NCI-H1436 treated with DMSO at 0.1 percent for 48 hours (cell line): ENCODE measurements at places on chromosomes 2 and 18.
A peak's percentile ranks its signal among the peaks of the same experiment; 100 is the strongest.

DNA sequence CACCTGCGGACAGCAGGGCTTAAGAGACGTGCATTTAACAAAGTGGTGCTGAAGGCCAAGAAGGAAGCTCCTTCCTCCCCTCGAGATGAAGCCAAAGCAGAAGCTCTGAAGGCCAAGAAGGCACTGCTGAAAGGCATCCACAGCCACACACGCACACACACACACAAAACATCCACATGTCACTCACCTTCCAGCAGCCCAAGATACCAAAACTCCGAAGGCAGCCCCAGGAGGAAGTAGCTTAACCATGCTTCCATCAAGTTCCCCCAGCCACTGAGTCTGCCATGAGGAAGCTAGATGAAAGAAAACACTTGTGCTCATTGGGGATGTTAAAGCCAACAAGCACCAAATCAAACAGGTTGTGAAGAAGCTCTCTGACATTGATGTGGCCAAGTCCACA is 175.7 kb upstream of the POU3F3 start:
- no peak for DNase-seq

GRCh38 chr2:217521820-217522219 is 481.0 kb downstream of the TNS1 start:
- no peak for DNase-seq

- no peak for DNase-seq
These were observed 191.8 kb upstream of the RBBP8 start for GRCh38 chr18:22741318-22741717.

DNA sequence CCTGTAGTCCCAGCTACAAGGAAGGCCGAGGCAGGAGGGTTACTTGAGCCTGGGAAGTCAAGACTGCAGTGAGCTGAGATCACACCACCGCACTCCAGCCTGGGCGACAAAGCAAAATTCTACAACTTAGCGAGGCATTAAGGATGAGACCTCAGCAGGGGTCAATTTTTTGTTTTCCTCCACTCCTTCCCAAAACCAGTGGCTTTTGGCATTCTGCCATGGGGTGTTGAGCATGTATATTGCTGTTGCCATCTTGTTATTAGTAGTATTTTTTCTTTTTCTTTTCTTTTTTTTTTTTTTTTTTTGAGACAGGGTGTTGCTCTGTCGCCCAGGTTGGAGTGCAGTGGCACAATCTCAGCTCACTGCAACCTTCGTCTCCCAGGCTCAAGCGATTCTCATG is 8.9 kb upstream of the GIGYF2 start:
- DNase-seq = no peak

- no peak for DNase-seq
These were observed 232 bp downstream of the SNED1 start for GRCh38 chr2:240998706-240998994.

GRCh38 chr2:196068271-196069209 is at the start of gene DNAH7:
Gene DNAH7, minus strand, starts transcription at chr2:196068837. Its CDS starts 126 bp downstream, at chr2:196068711.
- DNase-seq = peak; percentile 12

GRCh38 chr2:64263315-64263714 is 119.1 kb upstream of the PELI1 start:
- no peak for DNase-seq

DNA sequence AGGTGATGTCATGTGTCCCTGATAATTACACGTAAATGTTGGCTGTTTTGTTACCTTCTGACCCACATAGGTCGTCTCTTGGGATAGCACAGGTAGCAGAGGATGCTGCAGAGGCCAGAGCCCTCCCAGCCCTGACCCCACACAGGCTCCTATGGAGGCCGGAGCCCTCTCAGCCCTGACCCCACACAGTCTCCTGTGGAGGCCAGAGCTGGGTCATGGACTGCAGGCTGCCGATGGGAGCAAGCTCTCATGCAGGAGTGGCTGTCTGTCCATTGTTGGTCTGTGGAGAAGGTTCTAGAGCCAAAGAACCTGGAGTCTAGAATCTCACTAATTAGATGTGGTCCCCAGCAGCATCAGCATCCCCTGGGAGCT is 155.5 kb downstream of the LDLRAD4 start:
- DNase-seq = no peak

DNA sequence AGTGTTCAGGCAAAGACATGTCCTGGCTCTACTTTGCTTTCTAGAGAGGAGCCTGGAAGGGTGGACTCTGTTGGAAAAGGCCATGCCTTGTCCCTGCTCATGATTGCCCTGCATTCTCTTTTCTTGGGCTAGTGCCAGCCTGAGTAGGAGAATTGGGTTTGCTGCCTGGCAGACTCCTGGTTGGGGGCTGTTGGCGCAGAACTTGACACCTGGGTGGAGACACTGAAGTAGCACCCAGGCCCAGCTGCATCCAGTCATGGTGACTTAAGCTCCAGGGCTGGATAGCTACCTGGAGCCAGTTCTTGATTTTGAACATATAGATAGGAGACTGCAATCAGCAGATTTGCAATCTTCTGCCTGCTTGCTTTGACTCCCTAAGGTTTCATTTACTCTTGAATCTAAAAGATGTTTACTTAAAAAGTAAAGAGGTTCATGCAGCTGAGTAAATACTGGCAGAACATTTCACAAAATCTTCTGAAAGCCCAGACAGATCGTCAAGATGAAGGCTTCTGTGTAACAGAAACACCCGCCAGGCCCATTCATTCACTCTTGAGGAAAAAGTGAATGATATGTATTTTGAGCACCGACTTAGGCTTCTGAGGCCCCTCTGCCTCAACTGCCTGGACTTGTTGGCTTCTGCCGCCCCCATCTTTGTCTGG is 38.0 kb upstream of the YWHAQ start:
- DNase-seq = peak; percentile 60

DNA sequence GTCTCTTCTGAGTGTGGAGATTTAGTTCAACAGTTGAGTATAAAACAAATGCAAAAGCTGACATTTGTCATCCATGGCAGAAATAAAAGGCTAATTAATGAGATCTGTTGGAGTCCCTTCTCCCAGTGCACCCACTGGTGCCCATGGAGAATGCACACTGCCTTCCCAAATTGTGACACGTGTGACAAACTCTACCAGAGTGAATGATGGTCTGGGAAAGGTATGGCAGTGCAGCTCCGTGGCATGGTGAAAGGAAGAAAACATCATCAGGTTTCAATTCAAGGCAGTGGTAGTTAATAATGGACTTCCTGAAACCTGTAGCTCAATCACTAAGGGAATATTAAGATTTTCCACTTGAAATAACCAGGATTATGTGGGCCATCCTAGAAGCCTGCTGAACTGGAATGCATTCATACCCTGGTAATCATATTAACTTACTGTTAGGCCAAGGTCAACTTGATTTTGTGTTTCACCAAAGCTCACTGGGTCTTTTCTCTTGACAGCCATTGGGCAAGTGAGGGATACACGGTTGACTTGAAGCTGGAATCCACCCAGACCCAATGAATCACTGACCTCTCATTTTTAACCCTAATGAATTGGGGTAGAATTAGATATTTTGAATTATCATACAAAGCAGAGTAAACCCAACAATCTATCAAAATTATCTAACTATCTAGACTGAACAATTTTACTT is 167.6 kb downstream of the AFF3 start:
- DNase-seq = no peak

DNA sequence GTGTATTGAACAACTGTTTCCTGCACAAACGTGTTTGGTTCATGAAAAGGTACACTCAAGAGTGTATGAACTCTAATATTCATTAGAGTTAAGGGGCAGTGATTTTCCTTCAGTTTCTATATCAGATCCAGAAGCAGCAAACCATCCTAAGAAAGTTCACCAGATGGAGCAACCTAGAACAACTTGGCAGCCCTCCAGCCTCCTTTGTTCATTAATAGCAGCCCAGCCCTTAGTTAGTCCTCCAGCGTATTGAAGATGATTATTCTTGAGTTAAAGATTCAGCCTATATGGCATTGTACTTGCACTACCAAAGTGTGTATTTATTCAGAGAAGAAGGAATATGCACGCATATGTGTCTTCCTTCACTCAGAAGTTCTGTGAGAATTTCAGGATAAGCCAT is 365.5 kb downstream of the SETBP1 start:
- DNase-seq = no peak

- peak; percentile 45 for DNase-seq
These were observed 484 bp upstream of the DARS1 start for GRCh38 chr2:135985826-135986393.

DNA sequence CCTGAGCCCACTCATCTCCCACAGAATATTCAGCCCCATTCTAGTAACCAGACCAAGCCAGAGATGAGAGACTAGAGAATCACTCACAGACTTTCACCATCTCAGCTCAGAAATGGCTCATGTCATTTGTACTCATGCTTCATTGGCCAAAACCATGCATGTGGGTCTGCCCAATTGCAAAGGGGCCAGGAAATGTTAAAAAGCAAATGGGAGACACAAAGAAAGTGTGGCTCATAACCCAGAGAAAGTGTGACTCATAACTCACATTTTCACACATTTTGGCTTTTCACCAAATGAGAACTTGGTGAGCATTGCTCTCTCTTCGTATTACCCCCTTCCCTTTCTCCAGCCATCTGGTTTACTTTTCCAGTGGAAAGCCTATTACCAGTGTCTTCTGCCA is 66.2 kb downstream of the MDH1 start:
- DNase-seq = no peak
